ENCODE measurements at places on chromosomes 2 and 18.

DNA sequence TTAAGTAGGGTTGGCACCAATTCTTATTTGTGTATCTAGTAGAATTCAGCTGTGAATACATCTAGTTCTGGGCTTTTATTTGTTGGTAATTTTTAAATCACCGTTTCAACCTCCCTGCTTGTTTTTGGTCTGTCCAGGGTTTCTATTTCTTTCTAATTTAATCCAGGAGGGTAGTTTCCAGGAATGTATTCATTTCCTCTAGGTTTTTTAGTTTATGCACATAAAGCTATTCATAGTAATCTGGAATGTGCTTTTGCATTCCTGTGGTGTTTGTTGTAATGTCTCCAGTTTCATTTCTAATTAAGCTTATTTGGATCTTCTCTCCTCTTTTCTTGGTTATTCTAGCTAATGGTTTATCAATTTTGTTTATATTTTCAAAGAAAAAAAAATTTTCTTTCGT, 1361.8 kb upstream of the DDX18 start:
- no peak for DNase-seq

GRCh38 chr2:239807568-239807967, 217.6 kb downstream of the NDUFA10 start:
- peak; percentile 27 for DNase-seq

DNA sequence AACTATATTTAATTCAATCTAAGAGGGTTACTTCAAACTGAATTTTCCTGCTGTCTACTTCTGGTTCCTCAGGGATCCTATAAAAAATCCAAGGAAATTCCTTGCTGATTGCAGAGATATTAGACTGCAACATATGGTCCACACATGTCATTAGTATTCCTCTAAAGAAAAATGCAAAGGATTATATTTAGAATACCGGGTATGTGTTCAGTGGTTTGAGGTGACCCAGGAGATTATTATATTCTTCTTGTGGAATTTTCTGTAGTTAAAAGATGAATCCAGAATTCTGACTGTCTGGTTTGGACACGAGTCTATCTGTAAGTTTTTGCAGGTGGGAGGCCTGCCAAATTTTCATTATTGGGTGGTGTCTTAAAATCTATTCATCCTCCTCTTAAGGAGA, 18.2 kb downstream of the HOXD1 start:
- no peak for DNase-seq

GRCh38 chr2:5290900-5291546, 401.2 kb upstream of the SOX11 start:
- DNase-seq = no peak

DNA sequence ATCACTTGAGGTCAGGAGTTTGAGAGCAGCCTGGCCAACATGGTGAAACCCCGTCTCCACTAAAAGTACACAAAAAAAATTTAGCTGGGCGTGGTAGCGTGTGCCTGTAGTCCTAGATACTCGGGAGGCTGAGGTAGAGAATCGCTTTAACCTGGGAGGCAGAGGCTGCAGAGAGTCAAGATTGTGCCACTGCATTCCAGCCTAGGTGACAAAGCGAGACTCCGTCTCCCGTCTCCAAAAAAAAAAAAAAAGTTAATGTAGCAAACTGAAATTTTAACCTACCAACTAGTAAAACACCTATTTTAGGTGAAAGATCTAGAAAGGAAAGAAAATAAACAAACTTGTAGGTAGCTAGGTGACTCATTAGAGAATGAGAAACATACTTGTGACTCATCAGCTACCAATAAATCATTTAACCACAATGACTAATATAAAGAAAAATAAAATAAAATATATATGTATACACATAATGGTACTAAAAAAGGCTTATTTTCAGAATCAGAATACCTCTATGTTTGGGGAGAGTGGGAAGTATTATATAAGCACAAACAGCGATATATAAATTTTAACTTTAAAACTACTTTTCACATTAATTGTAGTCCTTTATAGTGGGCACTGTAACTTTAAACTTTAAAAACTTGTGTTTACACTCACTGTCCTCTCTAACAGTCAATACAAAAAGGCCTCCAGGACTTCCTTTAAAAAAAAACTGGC, 36.6 kb downstream of the DARS1 start:
- DNase-seq = no peak

GRCh38 chr2:237557633-237558015, 8.8 kb upstream of the PRLH start:
- DNase-seq = no peak

DNA sequence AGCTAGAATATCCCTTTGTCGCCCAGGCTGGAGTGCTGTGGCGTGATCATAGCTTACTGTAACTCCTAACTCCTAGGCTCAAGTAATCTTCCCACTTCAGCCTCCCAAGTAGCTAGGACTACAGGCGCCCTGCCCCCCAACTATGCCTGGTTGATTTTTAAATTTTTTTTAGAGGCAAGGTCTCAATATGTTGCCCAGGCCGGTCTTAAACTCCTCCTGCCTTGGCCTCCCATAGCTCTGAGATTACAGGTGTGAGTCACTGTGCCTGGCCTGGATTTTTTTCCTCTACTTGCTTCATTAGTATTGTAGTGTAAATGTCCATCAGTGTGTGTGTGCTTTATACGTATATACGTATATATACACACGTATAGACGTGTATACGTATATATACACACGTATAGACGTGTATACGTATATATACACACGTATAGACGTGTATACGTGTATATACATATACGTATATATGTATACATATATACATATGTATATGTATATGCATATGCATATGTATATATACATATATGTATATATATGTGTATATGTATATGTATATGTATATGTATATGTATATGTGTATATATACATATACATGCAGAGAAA, 124.4 kb downstream of the DIS3L2 start:
- no peak for DNase-seq

GRCh38 chr2:151840216-151841046, 12.2 kb upstream of the ARL5A start:
- no peak for DNase-seq

- DNase-seq = no peak
Measured at GRCh38 chr18:62578980-62579511, 56.2 kb downstream of the ZCCHC2 start.

DNA sequence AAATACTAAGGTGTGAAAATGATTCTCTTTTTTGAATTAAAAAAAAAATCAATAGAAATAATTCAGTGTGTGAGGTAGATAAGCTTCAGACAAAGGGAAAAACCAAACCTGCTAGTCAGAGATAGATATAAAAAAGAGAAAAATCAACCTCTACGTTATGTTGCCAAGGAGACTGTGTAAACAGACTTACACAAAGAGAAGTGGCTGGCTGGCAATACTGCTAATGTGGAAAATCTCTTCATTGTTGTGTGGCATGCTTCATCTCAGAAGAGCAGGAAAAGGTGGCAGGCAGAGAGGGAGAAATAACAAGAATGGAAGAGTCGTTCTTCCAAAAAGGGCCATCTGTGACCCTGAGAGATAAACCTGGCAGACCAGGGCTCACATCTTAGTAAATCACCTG, 200.8 kb downstream of the SLC8A1 start:
- DNase-seq = no peak

- no peak for DNase-seq
Measured at GRCh38 chr2:206083602-206084438, 2.2 kb downstream of the INO80D start.

DNA sequence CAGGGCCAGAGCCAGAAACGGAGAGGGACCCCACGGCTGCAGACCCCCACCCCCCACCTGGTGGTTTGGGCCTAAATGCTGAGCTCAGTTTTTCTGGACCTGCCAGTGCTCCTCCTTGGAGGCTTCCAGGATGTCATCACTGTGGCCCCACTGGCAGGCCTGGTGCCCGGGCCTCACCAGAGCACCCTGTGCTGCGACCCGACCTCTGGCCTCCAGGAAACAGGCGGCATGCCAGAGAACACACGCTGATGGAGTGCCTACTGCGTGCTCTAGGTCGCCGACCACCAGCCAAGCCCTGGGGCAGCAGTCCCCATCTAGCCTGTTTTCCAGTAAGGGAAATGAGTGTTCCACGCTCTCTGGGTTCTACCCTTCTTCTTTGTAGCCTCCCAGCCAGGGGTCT, 33.8 kb downstream of the HS6ST1 start:
- no peak for DNase-seq

- DNase-seq = no peak
Measured at GRCh38 chr2:126994340-126994777, 95.7 kb downstream of the TEX51 start.

- DNase-seq = no peak
Measured at GRCh38 chr2:180980943-180981911, 822 bp downstream of the UBE2E3 start.

DNA sequence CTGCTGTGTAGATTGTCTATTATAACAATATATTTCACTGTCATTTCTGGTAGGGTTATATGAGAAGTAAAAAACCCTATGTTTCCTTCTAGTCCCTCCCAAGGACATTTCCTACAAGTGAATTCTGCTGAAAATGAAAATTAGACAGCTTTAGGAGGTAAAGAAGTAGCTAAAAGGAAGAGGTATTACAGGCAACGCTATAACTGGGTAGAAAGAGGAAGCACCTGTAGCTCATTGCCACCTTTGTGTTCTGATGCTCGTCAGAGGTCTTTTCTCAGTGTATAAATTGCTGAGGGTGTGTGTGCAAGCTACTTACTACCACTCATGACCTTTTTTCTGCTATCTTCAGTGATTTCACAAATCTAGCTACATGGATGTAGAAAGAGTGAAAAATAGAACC, 1.4 kb downstream of the DNAJC10 start:
- no peak for DNase-seq

Data from ecto neural progenitor cell (in vitro differentiated cells).